ENCODE measurements at places on chromosomes 12 and 14. TPM values are rescaled to one million over a fixed set of nuclear protein-coding genes. Genes with fewer than 3 reads are reported as not detected.

- no peak for DNase-seq
- H3K4me1 ChIP-seq, result peaks cover 3% of the 10 kb centered on the region
- H3K27me3 ChIP-seq, result no peaks in the 10 kb centered on the region
- H3K27ac ChIP-seq, result no peak overlapping the region
- no peaks in the 10 kb centered on the region for H3K36me3 ChIP-seq
Observed at GRCh38 chr12:76176940-76177339, 92.5 kb upstream of the NAP1L1 start.

DNA sequence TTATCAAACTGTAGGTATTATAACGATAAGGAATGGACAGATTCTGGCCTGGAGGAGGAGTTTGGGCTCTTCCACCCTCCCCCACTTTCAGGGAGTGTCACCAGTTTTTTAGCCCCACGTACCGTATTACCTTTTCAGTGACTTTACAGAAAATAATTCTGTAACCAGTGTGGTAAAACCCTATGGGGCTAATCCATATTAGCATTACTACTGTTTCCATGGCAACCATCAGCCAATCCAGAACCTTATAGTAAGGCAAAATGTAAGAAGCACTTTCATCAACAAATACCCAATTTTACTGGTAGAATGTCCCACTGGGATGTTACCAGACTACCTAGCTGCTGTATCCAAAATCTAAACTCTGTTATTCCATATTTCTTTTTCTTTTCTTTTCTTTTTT, 50.7 kb downstream of the BICDL1 start:
- H3K27me3 ChIP-seq, result peaks cover 12% of the 10 kb centered on the region
- no peaks in the 10 kb centered on the region for H3K36me3 ChIP-seq
- DNase-seq, result no peak
- no peak overlapping the region for H3K27ac ChIP-seq
- H3K4me3 ChIP-seq, result no peak overlapping the region
- no peaks in the 10 kb centered on the region for H3K4me1 ChIP-seq

Gene PSEN1
- total RNA-seq, result 18.7 TPM

DNA sequence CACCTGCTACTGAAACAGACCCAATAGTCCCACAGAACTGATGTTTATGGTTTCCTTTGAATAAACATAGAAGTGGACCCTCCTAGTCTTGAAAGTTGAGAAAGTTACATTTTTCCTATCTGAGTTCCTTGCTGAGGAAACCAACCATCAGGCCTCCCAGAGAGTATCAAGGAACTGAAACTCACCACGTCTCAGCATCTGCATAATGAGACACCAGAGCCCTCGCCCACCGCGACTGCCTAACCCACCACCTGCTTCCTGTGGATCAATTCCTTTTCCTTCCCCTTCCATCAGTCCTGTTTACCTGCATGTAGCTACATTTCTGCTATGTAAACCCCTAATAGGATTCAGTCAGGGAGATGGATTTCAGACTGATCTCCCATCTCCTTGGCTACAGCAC, 443.2 kb upstream of the TMEM132C start:
- H3K36me3 ChIP-seq, result no peaks in the 10 kb centered on the region
- DNase-seq, result no peak
- no peak overlapping the region for H3K27ac ChIP-seq
- H3K4me1 ChIP-seq, result no peaks in the 10 kb centered on the region

Data from K562 (cell line).